ENCODE measurements at places on chromosomes 7 and 10. TPM values are rescaled to one million over a fixed set of nuclear protein-coding genes. Genes with fewer than 3 reads are reported as not detected.

FRMD4A gene
- total RNA-seq = 0.31 TPM

NME8 gene
- total RNA-seq = not detected

TLL2 gene
- not detected for total RNA-seq

WNT8B gene
- 0.24 TPM for total RNA-seq

ARMH3 gene
- 21.5 TPM for total RNA-seq

KCNH2 gene
- total RNA-seq = 0.49 TPM

ASIC3 gene
- 4.1 TPM for total RNA-seq

CHST15 gene
- 0.15 TPM for total RNA-seq

COX19 gene
- total RNA-seq = 18.6 TPM

WNT2 gene
- not detected for total RNA-seq

ASZ1 gene
- total RNA-seq = not detected
